ENCODE measurements at places on chromosomes 2 and 18. TPM values are rescaled to one million over a fixed set of nuclear protein-coding genes. Genes with fewer than 3 reads are reported as not detected.

- no peak for DNase-seq
Observed at GRCh38 chr2:140679752-140680151, 1451.1 kb downstream of the LRP1B start.

- no peak for DNase-seq
Observed at GRCh38 chr2:230205034-230205433, 14.8 kb downstream of the SP110 start.

DNA sequence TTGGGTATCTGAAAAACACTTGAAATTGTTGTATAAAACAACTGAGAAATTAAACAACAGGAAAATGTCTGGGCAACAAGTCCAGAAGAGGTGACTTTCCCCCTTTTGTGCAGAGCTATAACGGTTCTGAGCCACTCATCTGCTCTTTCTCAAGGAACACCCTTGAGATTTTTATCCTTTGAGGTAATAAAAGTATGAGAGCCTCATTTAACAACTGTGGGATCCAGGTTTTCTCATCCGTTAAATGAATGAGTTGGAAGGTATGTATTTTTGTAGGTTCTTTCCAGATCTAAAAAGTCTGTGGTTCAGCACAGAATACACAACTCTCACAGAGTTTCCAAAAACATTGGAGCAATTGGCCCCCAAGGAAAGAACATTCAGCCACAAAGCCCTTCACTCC, 93.0 kb downstream of the ANKRD44 start:
- no peak for DNase-seq

GRCh38 chr2:195562570-195563566, 94.2 kb upstream of the SLC39A10 start:
- DNase-seq = no peak

GRCh38 chr2:136787970-136788369, 22.6 kb downstream of the THSD7B start:
- no peak for DNase-seq

DNA sequence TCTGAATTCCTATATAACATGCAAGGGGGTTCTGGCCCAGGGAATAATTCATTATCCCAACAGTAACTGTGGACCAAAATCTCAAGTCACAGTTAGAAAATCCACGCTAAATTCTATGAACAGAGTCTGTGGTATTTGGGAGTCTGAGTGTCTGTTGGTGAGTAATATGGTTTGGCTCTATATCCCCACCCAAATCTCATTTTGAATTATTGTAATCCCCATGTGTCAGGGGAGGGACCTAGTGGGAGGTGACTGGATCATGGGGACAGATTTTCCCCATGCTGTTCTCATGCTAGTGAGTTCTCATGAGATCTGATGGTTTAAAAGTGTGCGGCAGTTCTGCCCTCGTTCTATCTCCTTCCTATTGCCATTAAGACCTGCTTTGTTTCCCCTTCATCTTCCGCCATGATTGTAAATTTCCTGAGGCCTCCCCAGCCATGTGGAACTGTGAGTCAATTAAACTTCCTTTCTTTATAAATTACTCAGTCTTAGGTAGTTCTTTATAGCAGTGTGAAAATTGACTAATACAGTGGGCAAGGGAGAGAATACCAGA, 68.3 kb downstream of the NBAS start:
- DNase-seq = no peak

DNA sequence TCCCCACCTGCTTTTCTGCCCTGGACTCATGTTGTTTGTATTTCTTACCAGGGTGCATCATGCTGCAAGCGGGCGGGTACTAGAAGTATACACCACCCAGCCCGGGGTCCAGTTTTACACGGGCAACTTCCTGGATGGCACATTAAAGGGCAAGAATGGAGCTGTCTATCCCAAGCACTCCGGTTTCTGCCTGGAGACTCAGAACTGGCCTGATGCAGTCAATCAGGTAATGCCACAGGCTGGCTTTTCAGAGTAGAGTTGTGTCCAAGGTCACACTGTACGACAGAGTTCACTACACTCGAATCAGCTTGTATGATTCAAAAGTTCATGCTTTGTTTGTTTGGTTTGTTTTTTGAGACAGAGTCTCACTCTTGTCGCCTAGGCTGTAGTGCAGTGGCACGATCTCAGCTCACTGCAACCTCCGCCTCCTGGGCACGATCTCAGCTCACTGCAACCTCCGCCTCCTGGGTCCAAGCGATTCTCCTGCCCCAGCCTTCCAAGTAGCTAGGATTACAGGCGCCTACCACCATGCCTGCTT, 19.4 kb downstream of the SRSF7 start:
- DNase-seq = no peak

DNA sequence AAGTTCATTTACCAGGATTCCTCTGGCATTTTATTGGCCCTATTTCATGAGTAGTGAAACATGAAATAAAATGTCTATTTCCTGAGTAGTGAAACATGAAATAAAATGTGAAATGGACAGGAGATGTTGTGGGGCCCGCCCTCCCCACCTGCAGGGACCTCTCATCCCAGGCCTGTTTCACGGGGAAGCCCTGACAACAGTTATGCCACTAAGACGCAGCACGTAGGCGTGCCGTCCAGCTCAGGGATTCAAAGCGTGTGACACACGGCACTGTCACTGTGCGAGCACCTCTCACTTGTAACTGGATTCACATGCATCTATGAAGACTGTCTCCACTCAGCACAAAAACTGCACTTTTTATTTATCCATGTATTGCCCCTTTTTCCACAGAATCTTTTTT, 83.4 kb upstream of the SNTG2 start:
- DNase-seq = no peak

DNA sequence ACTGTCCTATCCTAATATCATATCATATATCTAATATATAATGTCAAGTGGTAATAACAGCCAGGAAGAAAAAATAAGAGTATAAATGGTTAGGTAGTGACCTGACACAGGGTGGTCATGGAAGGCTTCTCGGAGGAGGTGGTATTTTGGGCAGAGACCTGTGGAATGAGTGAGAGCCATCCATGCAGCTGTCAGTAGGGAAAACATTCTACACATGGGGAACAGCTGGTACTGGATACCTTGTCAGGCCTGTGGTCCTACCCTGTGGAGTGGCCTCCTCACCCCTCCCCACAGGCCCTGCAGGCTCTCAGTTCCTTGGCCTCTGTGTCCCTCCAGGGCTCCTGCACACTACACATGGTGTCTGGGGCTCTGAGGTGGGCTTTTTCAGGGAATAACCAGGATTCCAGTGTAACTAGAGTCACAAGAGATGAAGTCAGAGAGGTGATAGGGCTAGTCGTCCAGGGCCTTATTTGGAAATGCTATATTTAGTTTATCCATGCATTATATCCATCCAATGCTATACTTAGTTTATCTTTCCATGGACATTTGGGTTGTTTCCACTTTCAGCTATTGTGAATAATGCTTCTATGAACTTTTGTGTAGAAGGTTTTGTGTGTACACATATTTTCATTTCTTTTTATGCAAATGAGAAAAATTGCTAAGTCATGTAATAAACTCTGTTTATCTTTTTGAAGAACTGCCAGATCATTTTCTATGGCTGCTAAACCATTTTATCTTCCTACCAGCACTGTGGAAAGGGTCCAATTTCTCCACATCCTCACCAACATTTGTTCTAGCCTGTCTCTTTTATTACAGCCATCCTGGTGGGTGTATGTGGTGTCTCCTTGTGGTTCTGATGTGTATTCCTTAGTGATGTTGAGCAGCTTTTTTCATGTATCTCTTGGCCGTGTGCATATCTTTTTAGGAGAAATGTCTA, 75.6 kb downstream of the TPGS2 start:
- no peak for DNase-seq

DNA sequence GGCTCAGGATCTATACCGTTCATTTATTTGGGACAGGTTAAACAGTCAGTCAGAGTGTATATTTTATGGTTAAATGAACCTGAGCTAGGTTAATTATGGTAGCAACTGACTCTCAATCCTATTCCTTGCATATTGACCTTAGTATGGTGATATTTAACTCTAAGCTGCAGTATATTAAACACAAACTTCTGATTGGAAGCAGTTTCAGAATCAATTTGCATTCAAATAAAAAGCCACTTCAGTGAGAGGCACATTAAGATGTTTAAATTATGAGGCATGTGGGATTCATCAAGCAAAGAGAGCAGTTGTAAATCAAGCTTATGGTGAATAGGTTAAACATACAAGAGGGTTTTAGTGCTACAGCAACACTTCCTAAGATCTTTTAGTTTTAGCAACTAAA, 40.4 kb downstream of the FRZB start:
- no peak for DNase-seq

DNA sequence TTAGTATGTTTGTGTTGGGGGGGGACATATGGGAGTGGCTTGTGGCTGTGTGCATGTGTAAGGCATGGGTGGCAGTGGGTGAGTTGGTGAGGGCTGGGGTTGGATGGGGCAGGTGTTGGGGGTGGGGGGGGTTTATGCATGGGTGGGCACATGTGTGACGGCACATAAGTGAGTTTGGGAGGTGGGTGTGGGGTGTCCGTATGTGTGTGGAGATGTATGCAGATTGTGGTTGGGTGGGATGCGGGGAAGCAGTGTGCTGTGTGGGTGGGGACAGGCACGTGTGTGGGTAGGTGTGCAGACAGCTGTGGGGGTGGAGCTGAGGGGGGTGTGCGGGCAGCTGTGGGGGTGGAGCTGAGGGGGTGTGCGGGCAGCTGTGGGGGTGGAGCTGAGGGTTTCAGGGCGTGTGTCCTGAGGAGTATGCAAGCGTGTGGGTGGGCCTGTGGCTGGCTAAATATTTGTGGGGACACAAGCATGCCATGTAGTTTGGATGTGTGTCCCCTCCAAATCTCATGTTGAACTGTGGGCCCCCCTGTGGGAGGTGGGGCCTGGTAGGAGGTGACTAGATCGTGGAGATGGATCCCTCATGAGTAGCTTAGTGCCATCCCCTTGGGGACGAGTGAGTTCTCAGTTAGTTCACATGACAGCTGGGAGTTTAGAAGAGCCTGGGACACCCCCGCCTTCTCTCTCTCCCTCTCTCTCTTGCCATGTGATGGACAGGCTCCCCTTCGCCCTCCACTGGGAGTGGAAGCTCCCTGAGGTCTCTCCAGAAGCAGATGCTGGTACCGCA, 59.4 kb downstream of the ANKMY1 start:
- DNase-seq = no peak

- no peak for DNase-seq
Observed at GRCh38 chr2:135980434-135981079, 4.9 kb downstream of the DARS1 start.

- DNase-seq = no peak
Observed at GRCh38 chr2:117935456-117935855, 78.4 kb downstream of the CCDC93 start.

DNA sequence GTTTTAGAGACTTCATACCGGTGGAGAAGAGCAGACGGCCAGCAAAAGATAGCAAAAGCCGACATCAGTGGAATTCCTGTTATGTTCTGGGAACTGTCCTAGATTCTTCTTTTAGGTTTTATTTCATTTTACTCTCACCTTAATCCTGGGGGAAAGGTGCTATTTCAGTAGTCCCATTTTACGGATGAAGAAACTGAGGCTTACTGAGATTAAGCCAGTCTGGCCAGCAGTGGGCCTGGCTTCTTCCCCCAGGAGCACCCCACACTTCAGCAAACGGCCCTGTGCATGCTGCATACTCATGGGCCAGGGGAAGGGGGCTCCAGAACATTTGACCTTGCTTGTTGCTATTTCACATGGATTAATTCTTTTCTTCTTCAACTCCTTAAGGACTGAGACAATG, 56.7 kb downstream of the NTSR2 start:
- no peak for DNase-seq

DNA sequence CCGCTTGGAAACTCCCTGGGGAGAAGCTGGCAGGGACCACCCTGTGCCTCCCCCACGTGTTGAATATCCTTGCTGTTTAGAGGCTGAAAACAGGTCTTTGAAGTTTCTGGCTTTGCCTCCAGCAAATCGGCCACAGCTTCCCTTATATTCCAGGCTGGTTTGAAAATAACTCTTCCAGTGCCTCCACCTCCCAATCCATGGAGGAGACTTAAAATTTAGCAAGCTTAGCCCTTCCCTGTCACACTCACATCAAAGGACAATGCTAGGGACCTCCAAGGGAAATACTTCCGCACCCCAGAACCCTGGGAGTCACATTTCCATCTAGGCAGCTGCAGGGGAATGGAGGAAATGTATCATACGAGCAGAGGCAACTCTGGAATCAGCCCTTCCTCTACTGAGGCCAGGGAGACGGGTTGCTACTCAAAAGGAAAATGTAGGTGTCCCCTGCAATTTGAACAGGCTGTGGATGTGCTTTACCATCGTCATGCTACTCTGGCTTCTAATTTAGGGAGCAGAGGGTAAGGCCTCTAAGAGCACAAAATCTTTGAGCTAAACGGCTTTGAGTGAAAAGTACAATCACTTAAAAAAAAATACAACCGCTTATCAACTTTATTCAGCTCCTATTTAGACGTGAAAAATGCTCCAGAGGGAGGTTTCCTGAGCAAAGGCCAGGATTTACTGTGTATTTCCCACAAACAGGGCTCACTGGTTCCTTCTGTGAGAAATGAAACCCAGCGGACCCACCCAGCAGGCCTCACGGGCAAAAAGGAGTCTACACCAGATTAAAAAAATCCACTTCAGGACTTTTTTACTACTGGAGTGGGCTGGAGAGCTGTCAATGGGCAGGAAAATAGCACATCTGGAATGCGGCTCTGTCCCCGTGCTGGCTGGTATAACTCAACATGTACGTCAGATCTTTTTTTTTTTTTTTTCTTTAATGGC, 49.4 kb upstream of the PKDCC start:
- DNase-seq = no peak

GRCh38 chr2:136386046-136386445, 268.1 kb upstream of the CXCR4 start:
- no peak for DNase-seq

DNA sequence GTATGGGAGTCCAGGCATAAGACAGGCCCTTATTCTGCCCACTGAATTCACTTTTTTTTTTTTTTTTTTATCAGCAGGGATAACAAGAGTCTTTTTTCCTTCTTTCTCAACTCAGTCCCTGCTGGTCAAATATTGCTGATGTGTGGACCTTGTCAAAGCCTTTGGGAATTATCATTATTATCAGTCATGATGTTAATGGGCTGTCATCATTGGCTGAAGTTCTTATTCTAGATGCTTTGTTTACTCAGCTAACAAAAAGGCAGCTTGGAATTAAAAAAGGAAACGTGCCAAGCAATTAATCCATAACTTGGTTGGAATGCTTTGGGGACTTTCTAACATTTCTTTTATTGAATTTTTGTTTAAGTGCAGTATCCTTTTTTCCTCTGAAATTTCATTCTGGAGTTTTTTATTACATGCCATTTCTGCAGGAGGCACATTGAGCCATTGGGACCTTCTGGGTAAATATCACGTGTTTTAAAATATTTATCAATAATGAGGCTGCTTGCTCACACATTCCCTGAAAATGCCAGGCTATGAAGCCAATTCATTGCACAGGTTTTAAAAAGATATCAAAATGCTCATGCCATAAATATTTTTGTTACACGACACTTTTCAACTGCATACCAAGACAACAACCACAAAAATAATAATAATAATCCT, 246.3 kb downstream of the TXNL1 start:
- DNase-seq = no peak

- no peak for DNase-seq
Observed at GRCh38 chr18:44424645-44425035, 256.0 kb upstream of the SETBP1 start.

The CCL20 gene
- total RNA-seq = 2.3 TPM

The SLC5A7 gene
- not detected for total RNA-seq

The IL37 gene
- total RNA-seq = not detected

The C18orf54 gene
- 0.42 TPM for total RNA-seq

The CFAP65 gene
- not detected for total RNA-seq

The SP9 gene
- not detected for total RNA-seq

The SERPINB10 gene
- not detected for total RNA-seq
